Esophagus muscularis mucosa (tissue), 4 donors: ENCODE measurements at places on chromosomes 13 and 19. TPM values are rescaled to one million over a fixed set of nuclear protein-coding genes. Genes with fewer than 3 reads are reported as not detected.
A peak's percentile ranks its signal among the peaks of the same experiment; 100 is the strongest.

GRCh38 chr19:23439623-23440022 lies 44.4 kb upstream of the ZNF91 start:
- peak; percentile 77 for DNase-seq

- no peak for DNase-seq
Observed at GRCh38 chr13:40060296-40061007, 405.0 kb downstream of the COG6 start.

DNA sequence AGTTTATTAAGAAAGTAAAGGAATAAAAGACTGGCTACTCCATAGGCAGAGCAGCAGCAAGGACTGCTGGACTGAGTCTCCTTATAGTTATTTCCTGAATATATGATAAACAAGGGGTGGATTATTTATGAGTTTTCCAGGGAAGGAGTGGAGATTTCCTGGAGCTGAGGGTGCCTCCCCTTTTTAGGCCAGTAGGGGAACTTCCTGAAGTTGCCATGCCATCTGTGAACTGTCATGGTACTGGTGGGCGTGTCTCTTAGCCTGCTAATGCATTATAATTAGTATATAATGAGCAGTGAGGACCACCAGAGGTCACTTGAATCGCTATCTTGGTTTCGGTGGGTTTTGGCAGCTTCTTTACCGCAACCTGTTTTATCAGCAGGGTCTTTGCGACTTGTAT lies 13.5 kb downstream of the ZSCAN5A start:
- no peak for DNase-seq

GRCh38 chr13:29323954-29324353 lies 271.5 kb downstream of the SLC7A1 start:
- no peak for DNase-seq

DNA sequence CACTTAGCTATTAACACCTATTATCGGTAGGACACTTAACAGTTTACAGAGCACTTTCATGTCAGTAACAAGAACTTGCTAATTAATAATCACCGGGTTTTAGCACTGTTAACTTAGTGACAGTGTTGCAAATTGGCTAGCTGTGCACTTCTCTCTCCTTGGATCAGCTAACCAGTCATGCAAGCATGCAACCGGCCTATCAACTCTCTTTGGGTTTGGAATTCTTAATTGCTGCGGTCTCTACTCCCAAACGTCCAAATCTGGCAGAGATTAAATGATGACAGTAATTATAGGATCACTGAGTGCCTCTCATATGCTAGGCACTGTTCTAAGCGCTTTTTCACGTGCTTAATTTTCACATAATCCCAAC lies 1.2 kb downstream of the EPS15L1 start:
- no peak for DNase-seq

DNA sequence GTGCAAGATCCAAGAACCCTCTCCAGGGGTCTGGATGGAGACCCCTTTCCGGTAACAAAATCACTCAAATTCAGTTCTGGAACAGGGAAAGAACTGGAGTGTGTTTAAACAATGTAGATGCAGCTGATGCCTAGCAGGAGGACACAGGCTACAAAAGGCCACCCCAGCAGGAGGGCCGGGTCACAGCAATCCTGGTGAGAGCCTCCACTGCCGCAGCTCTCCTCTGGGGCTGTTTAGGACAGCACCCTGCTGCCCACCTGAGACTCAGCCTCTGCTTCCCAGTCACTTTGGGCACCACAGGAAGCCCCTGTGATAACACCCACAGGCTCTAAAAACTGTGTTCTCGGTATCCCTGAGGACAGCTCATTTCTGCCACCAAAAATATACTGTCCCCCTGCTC lies 318.7 kb upstream of the NBEA start:
- no peak for DNase-seq

DNA sequence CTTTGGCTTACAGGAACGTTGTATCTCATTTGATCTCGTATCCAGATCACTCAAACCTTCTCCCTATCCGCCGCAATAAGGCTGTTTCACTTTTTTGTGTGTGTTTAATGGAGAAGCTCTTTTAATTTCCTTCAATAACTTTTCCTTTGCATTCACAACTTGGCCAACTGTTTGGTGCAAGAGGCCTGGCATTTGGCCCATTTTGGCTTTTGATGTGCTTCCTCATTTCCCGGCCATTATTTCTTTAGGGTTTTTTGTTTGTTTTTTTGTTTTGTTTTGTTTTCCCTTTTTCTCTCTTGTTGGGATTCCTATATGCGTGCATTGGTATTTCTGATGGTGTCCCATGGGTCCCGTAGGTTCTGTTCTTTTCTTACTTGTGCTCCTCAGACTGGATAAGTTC lies 6.1 kb upstream of the UPF3A start:
- DNase-seq = no peak

- DNase-seq = no peak
Observed at GRCh38 chr19:16587833-16588823, 15.9 kb upstream of the SLC35E1 start.

DNA sequence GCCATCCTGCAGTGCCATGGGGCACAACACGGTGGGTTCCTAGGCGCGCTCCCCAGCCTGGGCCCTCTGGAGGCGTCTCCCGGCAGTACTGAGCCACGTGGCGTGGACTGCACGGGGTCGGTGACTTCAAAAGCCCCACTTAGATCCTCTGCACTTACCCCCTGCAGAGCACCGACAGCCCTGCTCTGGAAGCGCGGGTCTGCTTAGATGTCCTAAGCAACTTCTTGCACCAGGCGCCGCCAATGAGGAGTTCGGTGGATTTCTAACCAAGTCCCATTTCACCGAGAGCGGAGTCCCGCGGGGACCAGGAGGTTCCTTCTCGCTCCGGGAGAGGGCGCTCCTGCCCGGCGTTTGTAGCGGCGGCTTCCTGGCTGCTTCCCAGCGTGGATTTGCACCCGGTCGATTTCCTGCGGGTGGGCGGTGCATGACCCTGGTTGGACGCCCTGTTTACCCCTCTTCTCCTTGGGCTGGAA lies 25.2 kb upstream of the ZNF845 start:
- no peak for DNase-seq

DNA sequence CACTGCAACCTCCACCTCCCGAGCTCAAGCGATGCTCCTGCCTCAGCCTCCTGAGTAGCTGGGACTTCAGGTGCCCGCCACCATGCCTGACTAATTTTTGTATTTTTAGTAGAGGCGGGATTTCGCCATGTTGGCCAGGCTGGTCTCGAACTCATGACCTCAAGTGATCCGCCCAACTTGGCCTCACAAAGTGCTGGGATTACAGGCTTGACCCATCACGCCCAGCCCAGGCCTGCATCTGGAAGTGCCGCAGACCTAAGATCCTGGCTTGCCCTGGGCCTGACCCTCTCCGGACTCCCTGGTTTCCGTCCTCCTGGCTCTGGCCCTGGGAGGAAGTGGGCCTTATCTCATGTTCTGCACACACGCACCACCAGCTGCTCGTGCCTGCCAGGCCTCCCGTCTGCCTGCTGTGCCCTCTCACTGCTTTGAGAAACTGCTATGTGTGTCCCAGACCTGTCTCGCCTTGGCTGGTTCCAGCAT lies 4.7 kb upstream of the PTGIR start:
- no peak for DNase-seq

GRCh38 chr13:102395174-102395573 lies 6.7 kb downstream of the FGF14 start:
- no peak for DNase-seq

GRCh38 chr19:18895824-18896341 lies at the start of gene CERS1:
TSS of gene CERS1 (minus strand) at chr19:18896158. CDS start at chr19:18896072, 86 bp downstream.
- no peak for DNase-seq

DNA sequence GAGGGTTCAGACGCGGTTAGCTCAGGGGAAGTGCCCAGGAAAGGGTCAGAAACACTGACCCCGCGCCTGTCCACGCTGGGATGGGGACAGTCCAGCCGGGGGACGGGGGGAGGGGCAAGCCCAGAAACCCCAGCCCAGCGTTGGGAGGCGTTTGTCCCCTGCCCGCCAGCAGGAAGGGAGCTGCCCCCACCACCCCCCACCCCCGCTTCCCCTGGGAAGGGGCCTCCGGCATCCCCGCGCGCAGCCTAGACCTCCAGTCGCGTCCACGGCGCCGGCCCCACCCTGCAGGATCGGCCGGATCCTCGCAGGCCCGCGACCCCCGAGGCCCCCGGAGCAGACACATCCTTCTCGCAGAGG lies 277 bp downstream of the GIPC1 start:
- no peak for DNase-seq

GRCh38 chr19:3020321-3020960 lies 8.6 kb downstream of the TLE2 start:
- no peak for DNase-seq

GRCh38 chr13:70502944-70503343 lies 394.7 kb upstream of the KLHL1 start:
- DNase-seq = no peak

DNA sequence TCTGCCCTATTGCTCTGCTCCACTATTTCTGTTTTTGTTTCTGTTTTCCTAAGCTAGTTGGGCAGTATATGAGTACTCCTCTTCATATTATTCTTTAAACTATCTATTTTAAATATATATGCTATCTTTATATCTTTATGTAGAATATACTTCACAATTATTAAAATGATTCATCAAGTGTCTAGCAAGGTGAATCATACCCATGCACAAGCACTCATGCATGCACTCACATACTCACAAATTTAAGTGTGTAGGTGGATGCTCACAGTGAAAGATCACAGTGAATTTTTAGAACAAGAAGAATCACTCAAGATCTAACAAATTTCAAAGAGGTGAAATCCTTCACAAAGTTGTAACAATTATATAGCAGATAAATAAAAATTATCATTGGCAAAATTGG lies 435.6 kb upstream of the SLITRK5 start:
- DNase-seq = no peak

GRCh38 chr13:84377106-84377505 lies 494.8 kb upstream of the SLITRK1 start:
- no peak for DNase-seq

DNA sequence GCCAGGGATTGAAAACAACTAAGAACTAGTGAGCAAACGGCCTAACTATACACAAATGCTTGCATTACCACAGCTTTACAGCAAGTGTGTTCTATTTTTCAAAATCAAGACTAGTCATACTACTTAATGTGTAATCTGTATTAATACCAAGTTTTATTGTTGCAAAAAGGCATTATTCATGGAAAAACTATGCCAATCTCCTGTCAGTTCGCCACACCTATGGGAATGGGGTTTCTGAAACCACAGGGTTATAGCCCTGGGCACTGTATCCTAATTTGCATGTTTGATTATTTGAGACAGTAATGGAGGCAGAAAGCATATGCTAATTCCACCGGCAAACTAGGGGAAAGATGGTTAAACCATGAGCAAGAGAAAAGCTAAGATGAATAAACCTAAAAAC lies 14.3 kb downstream of the GAS6 start:
- DNase-seq = no peak

DNA sequence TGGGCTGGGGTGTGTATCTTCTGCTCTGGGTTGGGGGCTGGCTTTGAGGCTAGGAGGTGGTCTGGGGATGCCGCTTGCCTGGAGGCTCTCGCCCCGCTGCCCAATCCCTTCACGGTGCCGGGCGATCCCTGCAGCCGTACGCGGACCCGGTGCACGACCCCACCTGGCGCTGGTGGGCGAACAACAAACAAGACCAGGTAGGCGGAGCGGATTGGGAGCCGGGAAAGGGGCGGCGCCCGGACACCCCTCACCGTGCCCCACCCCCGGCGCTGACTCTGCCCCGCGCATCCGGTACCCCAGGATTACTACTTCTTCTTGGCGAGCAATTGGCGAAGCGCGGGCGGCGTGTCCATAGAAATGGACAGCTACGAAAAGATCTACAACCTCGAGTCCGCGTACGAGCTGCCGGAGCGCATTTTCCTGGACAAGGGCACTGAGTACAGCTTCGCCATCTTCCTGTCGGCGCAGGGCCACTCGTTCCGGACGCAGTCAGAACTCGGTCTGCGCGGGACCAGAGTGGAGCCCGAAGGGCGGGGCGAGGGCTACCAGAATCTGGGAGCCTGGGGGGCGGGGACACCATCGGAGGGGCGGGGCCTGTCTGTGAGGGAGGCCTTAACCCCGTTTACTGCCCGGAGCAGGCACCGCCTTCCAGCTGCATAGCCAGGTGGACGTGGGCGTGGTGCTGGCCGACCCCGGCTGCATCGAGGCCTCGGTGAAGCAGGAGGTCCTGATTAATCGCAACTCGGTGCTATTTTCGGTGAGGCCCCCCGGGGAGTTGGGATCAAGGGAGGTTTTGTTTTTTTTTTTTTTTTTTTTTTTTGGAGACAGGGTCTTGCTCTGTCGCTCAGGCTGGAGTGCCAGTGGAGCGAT lies 12.1 kb upstream of the PSMD8 start:
- DNase-seq = peak; percentile 93

GRCh38 chr19:40398417-40399131 lies 8.6 kb upstream of the HIPK4 start:
- DNase-seq = no peak

- DNase-seq = no peak
Observed at GRCh38 chr19:33297401-33298145, 4.8 kb downstream of the CEBPA start.

DNA sequence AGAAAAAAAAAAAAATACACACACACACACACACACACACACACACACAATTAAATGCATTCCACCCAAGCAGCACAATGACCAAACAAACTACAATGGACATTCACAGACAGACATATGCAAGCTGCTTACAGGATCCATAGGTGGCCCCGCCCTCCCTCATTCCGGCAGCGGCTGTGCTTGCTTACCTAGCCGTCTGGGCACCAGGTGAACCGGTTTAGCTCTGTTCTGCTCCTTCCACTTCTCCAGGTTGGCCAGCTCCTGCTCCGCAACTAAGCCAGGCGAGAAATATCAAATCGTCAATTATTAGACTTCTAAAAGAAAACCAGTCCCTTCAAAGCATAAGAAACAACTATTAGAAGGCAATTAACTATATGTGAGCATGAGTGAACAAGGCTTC lies 23.1 kb downstream of the EPSTI1 start:
- DNase-seq = peak; percentile 77

The KLK15 gene
- not detected for total RNA-seq

The CEACAM4 gene
- total RNA-seq = 1.4 TPM

The ERICH4 gene
- not detected for total RNA-seq

The TLE6 gene
- total RNA-seq = 0.75 TPM

The SPIB gene
- not detected for total RNA-seq

The SIGLECL1 gene
- total RNA-seq = not detected

The ZNF728 gene
- 4.6 TPM for total RNA-seq

The ZNF90 gene
- 0.71 TPM for total RNA-seq

The LILRB4 gene
- 4.9 TPM for total RNA-seq

The GGN gene
- 0.91 TPM for total RNA-seq

The FXYD5 gene
- total RNA-seq = 26.6 TPM

The KLK12 gene
- total RNA-seq = not detected

The ACP7 gene
- not detected for total RNA-seq
